Upper lobe of right lung (tissue), 1 donor: ENCODE measurements at places on chromosomes 4 and X. TPM values are rescaled to one million over a fixed set of nuclear protein-coding genes. Genes with fewer than 3 reads are reported as not detected.

ZNF732 gene
- total RNA-seq, result 0.23 TPM

ERCC6L gene
- total RNA-seq, result not detected

DNA sequence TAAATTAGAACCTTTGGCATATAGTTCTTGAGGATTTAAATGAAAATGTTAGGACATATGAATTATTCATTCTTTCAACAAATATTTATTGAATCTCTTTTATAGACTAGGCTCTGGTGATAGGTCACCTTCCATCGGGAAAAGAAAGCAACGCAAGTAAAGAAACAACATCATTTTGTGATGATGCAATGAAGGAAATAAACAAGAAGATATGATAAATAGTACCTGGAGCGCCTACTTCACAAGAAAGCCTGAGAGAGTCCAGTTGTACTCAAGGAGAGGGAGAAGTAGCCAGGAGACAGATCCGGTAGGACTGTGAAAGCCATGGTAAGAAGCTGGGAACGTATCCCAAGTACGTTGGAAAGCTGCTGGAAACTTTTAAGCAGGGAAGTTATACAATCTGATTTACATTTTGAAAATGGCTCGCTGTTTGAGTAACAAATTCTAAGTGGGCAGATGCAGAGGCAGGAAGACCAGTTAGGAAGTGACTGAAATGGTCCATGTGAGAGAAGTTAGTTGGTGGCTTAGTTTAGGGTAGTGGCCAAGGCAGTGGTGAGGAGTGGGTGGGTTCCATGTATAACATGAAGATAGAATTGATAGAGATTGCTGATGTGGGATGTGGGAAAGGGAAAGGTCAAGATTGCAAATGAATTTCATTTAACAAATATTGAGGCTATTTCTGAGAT lies 17.7 kb upstream of the CPE start:
- H3K27me3 ChIP-seq, result no peaks in the 10 kb centered on the region
- no peak for DNase-seq
- no peak overlapping the region for H3K27ac ChIP-seq
- no peak overlapping the region for H3K4me3 ChIP-seq

DNA sequence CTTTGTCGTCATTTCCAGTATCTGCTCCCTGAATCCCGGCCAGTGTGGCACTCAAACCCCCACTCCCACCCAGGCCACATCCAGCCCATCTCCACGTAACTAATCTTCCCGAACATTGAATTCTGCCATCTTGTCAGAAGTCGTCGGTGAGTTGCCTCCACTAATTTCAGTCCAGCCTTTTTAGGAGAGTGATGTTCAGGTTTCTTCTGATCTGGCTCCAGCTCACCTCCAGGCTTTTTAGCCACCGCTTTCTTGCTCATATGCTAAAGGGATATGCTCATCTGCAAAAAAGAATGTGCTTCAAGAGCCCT lies 1.3 kb downstream of the TMEM165 start:
- H3K36me3 ChIP-seq, result peaks cover 24% of the 10 kb centered on the region
- DNase-seq, result no peak
- H3K27me3 ChIP-seq, result no peaks in the 10 kb centered on the region

GRCh38 chrX:109840585-109840984 lies 107.5 kb upstream of the ACSL4 start:
- H3K36me3 ChIP-seq, result no peaks in the 10 kb centered on the region
- no peak overlapping the region for H3K27ac ChIP-seq
- no peak for DNase-seq

- DNase-seq, result no peak
- no peaks in the 10 kb centered on the region for H3K27me3 ChIP-seq
- H3K4me3 ChIP-seq, result no peak overlapping the region
- no peak overlapping the region for H3K27ac ChIP-seq
- no peaks in the 10 kb centered on the region for H3K4me1 ChIP-seq
- H3K36me3 ChIP-seq, result no peaks in the 10 kb centered on the region
Measured at GRCh38 chrX:150372280-150372679, 9.2 kb downstream of the MAMLD1 start.

DNA sequence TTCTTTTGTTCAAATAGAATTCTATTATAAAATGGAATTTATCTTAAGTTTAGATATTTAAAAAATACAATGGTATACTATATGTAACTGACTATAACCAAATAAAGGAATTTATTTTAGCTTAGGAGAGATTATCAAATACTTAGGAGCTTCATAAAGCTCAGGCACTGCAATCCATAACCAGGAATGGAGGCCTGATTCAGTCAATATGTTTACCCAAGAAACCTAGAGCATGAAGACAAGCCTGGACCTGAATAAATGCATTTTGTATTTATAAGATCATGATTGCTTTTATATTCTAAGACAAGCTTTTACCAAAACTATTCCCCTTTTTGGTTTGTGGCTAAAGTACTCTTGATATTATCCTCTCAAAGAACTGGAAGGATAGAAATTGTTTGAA lies 742.6 kb downstream of the FAT4 start:
- no peaks in the 10 kb centered on the region for H3K36me3 ChIP-seq
- no peaks in the 10 kb centered on the region for H3K4me1 ChIP-seq
- no peak overlapping the region for H3K27ac ChIP-seq
- H3K27me3 ChIP-seq, result no peaks in the 10 kb centered on the region

DNA sequence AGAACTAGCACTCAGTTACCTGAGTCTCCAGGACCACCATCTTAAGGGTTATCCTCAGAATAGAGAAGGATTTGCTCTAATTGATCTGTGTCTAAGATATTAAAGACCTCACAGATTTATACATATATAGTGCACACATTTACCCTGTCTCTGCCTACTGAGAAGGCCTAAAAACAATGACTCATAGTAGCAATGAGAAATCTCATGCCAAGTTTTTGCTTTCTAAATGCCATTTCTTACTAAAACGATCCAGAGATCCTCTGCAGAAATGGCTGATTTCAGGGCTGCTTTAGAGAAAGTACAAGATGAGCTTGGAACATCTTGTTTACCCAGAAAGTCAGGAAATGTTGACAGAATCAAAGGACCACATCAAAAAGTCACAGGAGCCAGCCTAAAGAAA lies 79.1 kb upstream of the INPP4B start:
- no peak for DNase-seq
- H3K27me3 ChIP-seq, result no peaks in the 10 kb centered on the region
- H3K4me3 ChIP-seq, result no peak overlapping the region
- H3K4me1 ChIP-seq, result no peaks in the 10 kb centered on the region
- H3K27ac ChIP-seq, result no peak overlapping the region
- H3K36me3 ChIP-seq, result no peaks in the 10 kb centered on the region
